ENCODE measurements at places on chromosomes 7 and 10.
A peak's percentile ranks its signal among the peaks of the same experiment; 100 is the strongest.

DNA sequence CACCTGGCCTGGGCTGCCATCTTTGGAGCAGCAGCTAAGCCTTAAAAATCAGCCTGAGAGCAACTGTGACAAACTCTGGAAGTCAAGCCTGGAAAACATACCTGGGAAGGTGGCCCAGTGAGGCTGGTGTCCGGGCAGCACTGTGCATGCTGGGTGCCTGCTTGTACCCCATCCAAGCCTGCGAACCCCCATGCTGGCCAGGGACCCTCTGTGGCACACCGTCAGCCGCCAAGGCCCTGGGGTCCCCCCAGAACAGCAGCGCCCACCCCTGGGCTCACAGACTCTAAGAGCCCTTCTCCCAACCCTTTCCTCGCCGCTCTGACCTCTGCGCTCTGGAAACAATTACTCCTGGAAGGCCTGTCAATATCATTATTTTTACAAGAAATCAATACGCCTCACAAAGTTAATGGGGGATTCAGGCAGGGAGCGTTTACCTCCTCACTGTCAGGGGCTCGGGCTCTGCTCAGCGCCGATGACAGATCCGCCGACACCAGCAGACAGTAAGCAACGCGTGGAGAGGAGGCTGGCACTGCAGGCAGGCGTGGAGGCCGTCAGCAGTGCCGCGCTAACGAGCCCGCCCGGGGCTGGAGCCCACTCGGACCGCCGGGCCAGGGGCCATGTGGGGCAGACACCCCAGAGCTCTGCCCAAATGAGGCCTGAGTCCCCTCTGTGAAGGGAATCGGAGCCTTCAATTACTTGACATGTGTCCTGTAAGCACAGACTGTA, 54.4 kb downstream of the EBF3 start:
- DNase-seq, result no peak

- no peak for DNase-seq
Observed at GRCh38 chr7:84589012-84589411, 394.4 kb upstream of the SEMA3A start.

- no peak for DNase-seq
Observed at GRCh38 chr10:96721207-96721572, 876 bp upstream of the PIK3AP1 start.

DNA sequence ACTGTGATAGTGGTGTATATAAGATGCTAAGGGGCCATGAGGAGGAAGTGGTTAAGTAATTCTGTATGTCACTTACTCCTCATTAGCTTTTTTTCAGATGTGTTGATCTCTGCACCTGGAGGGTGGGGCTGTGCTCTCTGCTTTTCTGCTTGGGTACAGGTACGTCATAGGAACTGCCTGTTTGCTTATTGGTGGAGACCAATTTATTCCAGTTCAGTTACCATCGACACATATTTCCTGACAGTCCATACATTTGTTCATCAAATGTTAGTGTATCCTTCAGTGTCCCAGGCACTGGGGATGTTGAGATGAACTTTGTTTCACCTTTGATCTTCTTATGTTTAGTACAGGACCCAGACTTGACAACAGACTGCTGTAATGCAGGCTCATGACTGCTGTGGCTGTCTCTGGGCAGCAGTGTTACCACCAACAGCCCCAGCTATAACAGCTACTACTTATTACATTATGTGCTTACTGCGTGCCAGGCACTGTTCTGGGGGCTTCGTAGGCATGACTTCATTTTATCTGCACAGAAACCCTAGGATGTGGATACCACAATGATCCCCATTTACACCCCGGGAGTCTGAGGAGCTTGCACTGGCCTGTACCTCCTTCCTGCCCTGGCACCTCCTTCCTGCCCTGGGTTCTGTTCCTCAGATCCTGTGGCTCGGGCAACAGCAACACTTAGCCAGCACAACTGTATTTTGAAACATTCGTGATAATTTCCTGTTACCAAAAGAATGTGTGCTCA, 87.4 kb downstream of the BUB3 start:
- DNase-seq, result no peak

GRCh38 chr10:58543141-58543540, 30.5 kb downstream of the BICC1 start:
- peak; percentile 9 for DNase-seq

GRCh38 chr7:73828107-73828803, 2.5 kb upstream of the CLDN4 start:
- peak; percentile 43 for DNase-seq

DNA sequence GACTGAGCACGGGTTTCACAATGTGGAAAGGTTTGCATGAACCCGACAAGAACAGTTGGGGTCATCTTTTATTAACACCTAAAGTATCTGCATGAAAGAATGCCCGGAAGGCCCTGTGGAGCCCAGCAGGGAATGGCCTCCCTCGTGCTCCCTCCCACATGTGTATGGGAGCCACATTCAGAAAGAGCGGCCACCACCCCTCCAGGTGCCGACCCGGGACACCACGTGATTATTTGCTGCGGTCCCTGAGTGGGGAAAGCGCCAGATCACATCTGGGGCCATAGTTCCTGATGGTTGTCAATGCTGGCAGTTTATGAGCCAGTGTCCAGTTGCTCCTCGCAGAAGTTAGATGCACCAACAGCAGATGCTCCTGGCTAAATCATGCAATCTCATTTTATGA, 571.4 kb downstream of the TCERG1L start:
- DNase-seq, result no peak

GRCh38 chr7:17646253-17646956, 293.9 kb downstream of the SNX13 start:
- DNase-seq, result peak; percentile 14

GRCh38 chr10:59361663-59362143, 646 bp downstream of the FAM13C start:
- DNase-seq, result no peak

DNA sequence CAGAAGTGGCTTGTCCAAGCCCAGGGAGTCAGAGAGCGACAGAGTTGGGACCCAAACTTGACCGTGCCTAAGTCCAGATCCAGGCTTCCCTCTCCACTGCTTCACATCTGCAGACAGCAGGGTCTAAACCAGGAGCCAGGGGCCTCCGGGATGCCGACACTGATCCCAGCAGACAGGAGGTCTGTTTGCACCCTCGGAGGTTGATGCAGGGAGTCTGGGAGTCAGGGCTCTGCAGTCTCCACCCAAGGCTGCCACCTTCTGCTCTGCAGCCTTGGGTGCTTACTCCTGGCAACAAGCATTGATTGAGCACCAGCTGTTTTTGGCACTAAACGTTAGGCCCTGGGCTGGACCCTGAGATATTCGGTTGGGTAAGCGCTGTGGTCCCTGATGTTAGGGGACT, 21.0 kb downstream of the ELFN1 start:
- DNase-seq, result no peak

GRCh38 chr7:24456526-24457218, 116.6 kb upstream of the PALS2 start:
- DNase-seq, result no peak

GRCh38 chr10:68666280-68666760, 54.7 kb upstream of the CCAR1 start:
- DNase-seq, result no peak

DNA sequence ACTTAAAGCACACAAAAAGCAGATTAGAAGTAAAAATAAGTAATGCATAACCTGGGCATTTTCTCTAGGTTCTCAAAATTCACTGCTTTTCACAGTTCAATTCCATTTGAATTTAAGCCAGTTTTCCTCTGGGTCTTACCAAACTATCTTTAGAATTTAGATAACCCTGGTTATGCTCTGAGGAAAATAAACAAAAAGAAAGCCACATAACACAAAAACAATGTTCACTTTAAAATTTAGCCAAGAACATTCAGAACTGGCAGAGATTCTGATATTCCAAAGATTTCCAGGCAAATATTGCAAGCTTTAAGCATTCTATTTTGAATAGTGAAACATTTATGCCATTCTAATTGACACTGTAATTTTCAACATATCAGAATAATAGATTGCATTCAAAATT, 50.7 kb upstream of the PRKG1 start:
- no peak for DNase-seq

- DNase-seq, result peak; percentile 49
Observed at GRCh38 chr10:102644066-102644645, at the start of gene TRIM8. Gene TRIM8, plus strand, starts transcription at chr10:102644479. Its CDS starts 139 bp downstream, at chr10:102644618.

GRCh38 chr7:78427209-78427608, 628.6 kb downstream of the PHTF2 start:
- no peak for DNase-seq

- no peak for DNase-seq
Observed at GRCh38 chr10:125084191-125084613, 76.2 kb downstream of the CTBP2 start.

GRCh38 chr7:47483604-47484273, 98.2 kb downstream of the TNS3 start:
- DNase-seq, result peak; percentile 42

DNA sequence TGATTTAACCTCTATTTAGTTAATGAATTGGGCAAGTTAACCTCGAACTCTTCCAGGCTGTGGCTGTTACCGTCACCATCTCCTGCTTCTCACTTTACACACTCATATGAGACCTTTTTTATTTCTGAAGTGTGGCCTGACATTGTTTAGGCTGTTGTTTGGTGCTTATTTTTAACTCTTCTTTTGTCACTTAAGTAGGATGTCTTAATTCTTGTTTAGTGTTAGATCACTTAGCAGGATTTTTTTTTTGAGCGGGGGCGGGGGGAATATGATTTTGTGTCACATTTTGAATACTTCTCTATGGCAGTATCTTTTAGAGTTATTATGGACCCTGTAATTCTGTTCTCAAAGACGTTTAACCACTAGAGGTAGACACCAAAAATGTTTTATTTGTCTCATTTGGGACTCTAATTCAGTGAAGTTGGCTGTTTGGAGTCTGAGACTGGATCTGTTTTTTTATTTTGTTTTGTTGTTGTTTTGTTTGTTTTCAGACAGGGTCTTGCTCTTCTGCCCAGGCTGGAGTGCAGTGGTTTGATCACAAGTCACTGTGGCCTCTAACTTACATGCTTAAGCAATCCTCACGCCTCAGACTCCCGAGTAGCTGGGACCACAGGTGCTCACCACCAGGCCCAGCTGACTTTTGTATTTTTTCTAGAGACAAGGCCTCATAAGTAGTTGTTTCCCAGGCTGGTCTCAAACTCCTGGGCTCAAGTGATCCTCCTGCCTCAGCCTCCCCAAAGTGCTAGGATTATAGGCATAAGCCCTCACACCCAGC, 73.5 kb downstream of the CUX1 start:
- DNase-seq, result no peak

- DNase-seq, result peak; percentile 63
Observed at GRCh38 chr7:117715784-117716445, 157.3 kb downstream of the CTTNBP2 start.

- DNase-seq, result no peak
Observed at GRCh38 chr10:129273860-129274259, 193.2 kb upstream of the MGMT start.

DNA sequence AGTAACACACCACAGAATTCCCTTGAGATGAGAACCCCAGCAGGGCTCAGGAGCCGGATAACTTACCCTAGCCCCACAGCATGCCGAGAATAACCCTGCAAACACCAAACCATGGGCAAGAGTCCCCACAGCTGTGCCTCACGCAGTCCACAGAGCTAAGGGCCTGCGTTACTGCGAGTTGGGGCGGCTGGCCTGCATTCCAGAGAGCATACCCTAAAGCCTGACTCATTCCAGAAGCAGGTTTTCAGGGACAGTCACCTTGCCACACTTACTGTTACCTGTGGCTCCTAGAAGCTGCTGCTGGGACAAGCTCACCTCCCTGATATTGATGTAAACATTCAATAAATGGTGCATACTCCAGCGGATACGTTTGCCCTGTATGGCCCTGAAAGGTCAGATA, 18.6 kb downstream of the FGFR2 start:
- no peak for DNase-seq

- DNase-seq, result no peak
Observed at GRCh38 chr7:90671571-90671970, 75.5 kb downstream of the CDK14 start.

GRCh38 chr10:36393801-36394200, 731.6 kb upstream of the ANKRD30A start:
- no peak for DNase-seq

DNA sequence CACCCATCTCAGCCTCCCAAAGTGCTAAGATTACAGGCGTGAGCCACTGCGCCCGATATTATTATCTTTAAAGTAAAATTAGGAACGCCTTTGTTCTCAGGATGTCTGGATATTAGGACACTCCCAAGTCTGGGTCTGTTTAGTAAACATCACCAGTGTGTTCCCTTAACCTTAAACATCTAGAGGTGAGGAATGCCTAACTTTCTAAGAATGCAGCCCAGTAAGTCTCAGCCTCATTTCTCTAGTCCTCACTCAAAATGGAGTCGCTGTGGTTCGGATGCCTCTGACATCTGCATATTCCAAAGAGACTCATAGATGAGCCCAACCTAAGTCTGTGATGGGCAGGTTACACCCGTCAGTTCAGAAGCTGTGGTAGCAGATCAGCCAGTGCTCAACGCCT, 4.3 kb upstream of the INSYN2A start:
- DNase-seq, result no peak

All from KBM-7 (cell line).